ENCODE measurements at places on chromosomes 11 and 22.

GRCh38 chr11:91220476-91221202, 997.8 kb upstream of the CHORDC1 start:
- DNase-seq = peak; percentile 60

GRCh38 chr22:40531951-40532900, 104.3 kb downstream of the MRTFA start:
- DNase-seq = no peak

GRCh38 chr11:104918113-104918824, 20.0 kb upstream of the CASP12 start:
- no peak for DNase-seq

- no peak for DNase-seq
Measured at GRCh38 chr11:70678931-70679900, 280.9 kb downstream of the CTTN start.

- DNase-seq = no peak
Measured at GRCh38 chr11:12180257-12181205, 70.1 kb downstream of the MICAL2 start.

- no peak for DNase-seq
Measured at GRCh38 chr22:39571538-39571937, 985 bp downstream of the CACNA1I start.

DNA sequence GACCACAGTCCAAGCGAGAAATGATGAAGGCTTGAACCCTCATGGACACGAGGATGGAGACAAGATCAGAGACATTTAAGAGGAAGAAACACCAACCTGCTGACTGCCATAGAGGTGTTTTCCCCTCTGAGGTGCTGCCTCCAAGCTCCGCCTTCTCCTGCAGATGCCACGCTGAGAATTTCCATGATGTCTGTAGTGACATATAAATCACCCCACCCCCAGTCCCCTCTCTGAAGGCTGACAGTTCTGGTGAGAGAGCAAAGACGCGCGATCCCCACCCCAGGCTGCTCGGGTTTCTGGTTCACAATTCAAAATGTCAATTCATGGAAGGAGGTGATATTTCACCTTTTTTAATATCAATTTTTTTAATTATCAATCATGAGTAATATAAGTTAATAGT, 28.2 kb downstream of the LRRC32 start:
- no peak for DNase-seq

DNA sequence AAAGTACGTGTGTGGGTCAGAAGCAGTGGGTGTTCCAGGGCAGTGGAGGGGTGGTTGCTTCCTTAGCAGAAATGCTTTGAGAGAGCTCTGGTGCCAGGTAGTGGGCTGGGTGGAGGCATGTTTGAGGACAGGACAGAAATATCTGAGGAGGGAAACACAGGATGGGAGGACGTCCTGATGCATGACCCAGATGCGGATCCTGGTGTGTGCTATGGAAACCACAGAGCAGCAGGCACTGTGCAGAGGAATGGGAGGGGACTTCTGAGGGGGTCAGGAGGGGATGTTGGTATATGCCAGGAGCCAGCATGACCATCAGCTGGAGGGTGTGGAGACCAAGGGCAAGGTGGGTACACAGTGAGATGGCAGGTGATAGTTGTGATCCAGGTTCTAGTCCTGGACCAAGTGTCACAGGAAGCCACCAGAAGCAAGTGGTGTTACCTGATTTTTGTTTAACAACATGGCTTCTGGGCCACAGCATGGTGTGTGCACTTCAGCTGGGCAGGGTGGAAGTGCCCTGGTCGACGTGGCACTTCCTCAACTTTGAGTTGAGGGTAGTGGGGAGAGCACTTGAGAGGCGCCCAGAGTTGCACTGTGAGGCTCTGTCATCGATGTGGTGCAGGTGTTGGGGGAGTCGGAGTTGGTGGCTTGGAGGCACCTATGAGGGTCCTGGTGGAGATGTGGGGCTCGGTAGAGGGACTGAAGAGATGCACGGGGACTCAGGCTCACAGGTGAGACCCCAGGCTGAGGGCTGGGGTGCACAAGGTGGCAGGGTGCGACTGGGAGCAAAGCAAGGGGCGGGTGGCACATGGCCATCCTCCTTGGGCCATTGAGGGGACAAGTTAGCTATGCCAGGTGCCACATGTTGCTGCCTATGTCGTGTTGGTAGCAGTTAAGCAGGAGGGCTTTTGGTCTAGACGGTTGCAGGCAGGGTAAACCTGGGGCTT, 7.5 kb downstream of the DGCR8 start:
- no peak for DNase-seq

DNA sequence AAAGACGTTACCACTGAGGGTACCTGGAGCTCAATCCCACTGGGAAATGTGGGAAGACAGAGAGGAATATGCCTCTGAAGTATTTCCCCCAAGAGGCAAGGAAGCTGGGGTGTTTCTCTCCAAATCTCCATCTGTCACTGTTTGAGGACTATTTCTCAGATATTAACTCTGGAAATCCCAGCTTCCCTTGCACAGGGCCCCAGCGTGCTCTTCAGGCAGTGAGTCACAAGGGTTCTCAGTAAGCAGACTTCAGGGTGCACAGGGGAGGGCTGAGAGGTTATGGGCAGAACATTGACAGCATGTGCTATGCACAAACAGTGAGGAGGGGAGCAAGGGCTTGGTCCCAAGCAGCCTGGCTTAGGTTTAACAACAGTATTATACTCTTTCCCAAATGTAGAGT, 60.9 kb upstream of the EED start:
- no peak for DNase-seq

DNA sequence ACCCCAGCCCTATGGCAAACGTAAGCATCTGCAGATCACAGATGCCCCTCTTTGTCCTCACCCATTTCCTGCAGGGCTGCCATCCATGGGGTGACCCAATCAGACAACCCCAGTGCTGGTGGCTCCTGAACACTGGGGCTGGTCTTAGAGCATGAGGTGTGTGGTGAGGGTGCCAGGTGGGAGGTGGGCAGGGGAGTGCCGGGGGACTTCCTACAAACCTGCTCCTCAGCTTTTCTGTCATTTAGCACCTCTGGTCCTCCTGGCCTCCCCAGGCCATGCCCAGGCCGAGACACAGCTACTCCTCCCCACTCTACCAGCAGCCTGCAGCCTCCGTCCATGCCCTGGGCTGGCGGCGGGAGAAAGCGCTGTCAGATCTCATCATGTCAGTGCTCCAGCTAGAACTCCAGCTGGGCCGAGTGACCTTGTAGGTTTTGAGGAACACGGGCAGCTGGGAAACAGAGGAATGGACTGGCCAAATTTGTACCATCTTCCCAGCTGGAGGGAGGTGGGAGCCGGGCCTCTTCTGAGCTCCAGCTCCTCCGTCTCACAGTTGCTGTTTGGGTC, 157.7 kb upstream of the NECTIN1 start:
- DNase-seq = no peak

DNA sequence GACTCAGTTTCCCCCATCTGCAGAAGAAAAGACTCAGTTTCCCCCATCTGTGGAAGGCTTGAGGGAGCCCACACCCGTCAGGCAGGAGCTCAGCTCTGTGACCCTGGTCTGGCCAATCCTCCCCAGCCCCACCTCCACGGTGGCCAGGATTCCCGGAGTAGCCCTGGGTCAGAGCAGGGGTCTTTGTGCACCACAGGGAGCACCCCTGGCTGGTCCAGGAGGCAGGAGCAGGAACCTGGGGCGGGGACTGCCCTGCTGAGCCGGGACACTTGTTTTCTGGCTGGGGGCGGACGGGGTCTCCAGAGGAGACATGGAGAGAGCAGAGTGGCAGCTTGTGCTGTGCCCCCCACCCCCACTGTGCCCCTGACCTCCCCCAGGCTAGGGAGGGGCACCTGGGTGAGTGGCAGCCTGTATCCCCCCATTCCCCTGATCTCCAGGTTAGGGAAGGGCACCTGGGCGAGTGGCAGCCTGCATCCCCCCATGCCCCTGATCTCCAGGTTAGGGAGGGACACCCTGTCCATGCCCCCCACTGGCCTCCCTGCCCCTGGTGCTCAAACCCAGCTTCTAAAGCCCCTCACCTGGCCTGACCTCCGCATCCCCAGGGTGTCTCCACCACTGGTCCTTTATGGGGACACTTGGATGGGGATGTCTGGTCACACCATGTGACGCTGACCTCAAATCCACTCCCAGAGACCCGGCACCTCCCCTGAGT, 18.8 kb downstream of the IL17REL start:
- DNase-seq = no peak

DNA sequence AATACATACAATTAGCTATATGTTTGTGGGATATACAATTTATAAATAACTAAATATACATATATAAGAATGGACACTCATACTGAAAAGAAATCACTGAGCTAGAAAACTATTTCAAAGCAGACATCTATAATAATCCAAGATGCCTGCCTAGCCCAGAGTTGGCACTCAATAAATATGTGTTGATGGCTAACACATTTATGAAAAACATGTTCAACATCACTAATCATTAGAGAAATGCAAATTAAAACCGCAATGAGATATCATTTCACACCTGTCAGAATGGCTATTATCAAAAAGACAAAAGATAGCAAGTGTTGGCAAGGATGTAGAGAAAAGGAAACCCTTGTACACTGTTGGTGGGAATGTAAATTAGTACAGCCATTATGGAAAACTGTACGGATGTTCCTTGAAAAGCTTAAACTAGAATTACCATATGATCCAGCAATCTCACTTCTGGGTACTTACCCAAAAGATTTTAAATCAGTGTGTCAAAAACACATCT, 29.8 kb downstream of the POU2AF1 start:
- DNase-seq = no peak

DNA sequence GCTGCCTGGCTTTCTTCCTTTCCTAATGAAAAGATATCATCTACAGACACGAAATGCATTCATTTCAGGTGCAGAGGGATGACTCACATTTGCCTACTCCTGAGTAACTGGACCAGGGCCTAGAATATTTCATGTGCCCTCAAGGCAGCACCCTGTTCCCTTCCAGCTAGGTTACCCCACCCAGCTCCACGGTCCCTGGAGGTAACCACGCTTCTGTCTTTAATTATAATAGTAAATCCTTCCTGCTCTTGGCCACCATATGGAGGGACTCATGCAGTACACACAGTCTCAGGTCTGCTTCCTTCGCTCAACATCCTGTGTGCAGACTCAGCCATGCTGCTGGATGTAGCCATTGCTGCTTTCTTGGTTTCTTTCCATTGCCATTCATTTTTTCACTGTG, 22.3 kb downstream of the DHCR7 start:
- peak; percentile 66 for DNase-seq

GRCh38 chr11:117071344-117071787, 26.9 kb downstream of the SIK3 start:
- DNase-seq = no peak

DNA sequence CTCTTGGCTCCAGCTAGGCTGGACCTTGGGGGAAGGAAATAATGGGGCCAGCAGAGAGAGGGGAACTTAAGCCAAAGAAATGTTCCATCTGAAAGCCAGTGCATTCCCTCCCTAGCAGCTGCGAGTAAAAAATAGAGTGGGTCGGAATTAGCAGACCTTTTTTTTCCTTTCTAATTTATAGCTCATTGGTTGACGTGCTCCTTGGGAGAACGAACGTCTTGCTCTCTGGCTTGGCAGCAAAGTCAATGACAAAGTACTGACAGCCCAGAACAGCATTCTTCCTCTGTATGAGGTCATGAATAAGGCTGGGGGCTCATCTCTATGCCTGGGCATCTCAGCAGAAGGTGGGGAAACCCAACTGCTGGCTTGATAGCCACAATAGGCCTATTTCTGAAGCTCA, 65.0 kb downstream of the SEZ6L start:
- DNase-seq = no peak

- DNase-seq = no peak
Measured at GRCh38 chr11:98153752-98154151, 867.0 kb upstream of the CNTN5 start.

DNA sequence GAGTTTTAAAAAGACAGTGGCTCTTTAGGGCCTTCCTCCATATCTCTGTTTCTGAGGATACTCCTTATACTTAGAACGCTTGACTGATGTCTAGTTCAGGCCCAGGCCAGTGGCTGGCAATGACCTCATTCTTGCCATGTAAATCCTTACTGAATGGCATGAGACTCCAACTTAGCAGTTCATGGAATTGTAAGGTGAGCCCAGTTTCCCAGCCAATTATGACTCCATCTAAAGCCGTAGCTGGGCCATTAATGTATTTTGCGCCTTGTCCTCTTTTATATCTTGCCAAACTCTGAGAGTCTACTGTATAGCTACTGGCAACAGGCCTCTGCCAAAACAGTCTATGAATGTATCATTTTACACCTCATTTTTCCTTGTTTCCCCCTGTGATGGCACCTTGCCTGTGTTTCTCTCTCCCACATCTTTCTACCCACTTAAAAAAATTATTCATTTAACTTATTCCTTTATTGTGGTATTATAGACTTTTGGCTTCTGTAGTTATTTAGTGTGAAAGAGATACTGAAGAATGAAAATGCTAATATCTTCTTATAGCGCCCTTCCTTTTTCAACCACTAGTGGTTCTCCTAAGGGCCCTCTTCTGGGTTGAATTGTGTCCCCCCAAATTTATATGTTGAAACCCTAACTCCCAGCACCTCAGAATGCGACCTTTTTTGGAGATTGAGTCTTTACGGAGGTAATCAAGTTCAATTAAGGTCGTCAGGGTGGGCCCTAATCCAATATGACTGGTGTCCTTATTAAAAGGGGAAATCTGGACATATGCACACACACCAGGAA, 67.4 kb downstream of the ZNRF3 start:
- DNase-seq = no peak

GRCh38 chr11:99781074-99781473, 760.3 kb downstream of the CNTN5 start:
- DNase-seq = no peak

DNA sequence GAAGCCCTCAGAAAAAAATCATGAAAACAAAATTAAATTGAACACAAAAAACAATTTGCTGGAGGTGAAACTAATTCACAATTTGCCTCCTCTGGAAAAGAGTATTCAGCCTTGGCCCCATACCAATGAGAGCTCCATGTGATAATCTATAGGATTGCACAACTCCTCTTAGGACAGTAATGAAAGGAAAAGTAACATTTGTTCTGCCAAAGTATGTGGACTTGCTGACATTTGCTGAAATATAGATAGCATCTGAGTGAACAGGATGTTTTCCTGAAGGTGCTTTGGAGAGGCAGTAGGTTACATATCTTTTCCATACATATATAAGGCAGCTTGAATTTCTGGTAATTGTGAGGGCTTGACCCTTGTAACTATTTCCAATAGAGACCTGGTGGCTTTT, 122.8 kb downstream of the OR4C45 start:
- DNase-seq = no peak

GRCh38 chr11:125902277-125902926, 604 bp downstream of the PUS3 start:
- no peak for DNase-seq

- no peak for DNase-seq
Measured at GRCh38 chr11:2803186-2804091, 82.1 kb downstream of the CDKN1C start.

- no peak for DNase-seq
Measured at GRCh38 chr11:804599-804964, 449 bp downstream of the PIDD1 start.

GRCh38 chr11:61969838-61970662, 2.6 kb upstream of the FTH1 start:
- no peak for DNase-seq

DNA sequence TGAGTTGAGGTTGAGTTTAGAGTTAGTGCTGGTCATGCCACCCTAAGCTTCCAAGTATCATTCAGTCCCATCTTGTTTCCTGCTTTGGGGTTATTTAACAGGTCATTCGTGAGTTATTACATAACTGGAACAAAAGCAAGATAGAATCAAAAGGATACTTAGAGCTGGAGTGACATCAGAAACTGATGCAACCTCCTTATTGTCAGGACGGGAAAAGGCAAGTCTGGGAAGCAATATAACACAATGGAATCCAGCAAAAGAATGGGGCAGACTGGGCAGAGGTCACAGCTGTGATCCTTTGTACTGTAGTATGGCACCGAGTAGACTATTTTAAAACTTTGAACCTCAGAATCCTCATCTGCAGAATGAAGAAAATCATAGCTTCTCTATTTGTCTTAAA, 4.4 kb upstream of the PRSS23 start:
- no peak for DNase-seq
